Stimulated activated CD8-positive, alpha-beta memory T cell treated with anti-CD3 and anti-CD28 coated beads, Interleukin-2, amount 100 ng/mL, for 48 hours (primary cell): ENCODE measurements at places on chromosomes 6 and 20.

- DNase-seq: no peak
These were observed 64.6 kb upstream of the OGFRL1 start for GRCh38 chr6:71224011-71224410.

DNA sequence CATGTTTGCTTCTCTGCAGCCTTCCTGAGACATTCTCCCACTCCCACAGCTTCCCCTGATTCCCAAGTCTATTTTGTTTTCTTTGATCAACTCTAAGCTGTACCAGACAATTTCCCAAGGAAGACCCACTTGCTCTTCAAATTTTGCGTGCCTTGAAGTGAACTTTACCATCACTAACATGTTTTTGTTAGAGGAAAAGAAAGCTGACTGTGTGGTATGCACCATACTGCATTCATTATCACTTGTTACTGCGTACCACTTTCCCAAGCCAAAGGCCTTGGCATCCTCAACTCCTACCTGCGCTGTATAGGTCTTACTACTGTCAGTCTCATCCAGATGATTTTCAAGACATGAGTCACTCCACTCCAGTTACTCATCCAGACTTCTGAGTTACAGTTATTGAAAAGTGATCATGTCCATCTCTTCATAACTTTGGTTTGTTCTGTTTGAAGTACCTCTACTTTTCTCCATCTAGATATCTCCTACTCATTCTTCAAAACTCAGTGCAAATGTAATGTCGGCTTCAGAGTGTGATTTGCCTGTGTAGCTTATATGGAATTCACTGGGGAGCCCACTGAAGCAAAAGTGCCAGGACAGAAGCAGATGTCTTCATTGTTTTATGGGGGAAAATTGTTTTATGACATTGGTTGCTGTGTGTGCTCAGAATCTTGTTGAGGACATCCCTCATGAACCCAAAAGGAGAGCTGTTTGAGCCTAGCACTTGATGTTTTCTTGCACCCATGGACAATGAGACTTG, 5.2 kb downstream of the RPS12 start:
- DNase-seq: no peak

- no peak for DNase-seq
These were observed 20.8 kb downstream of the CYP24A1 start for GRCh38 chr20:54153041-54153327.

GRCh38 chr20:3595541-3595940, 67.7 kb downstream of the GFRA4 start:
- DNase-seq: no peak

DNA sequence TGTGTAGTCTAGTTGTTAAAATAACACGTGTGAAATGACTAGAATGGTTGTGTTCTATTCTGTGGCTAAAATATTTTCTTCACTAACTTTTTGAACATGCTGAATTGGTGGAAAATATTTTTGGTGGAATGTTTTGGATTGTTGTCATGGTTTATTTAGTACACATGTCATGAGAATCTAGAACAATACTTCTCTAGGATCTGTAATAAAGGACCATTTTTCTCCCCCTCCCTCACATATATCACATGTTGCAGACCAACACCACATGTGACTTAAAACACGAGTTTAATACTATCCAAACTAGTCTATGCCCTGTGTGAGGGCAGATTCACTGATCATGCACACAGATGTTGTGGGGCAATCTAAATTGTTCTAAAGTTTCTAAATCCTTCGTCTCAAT, 29.2 kb downstream of the FIG4 start:
- no peak for DNase-seq

- no peak for DNase-seq
These were observed 880 bp downstream of the TTLL2 start for GRCh38 chr6:167325766-167326165.

- no peak for DNase-seq
These were observed 125.4 kb downstream of the MAN1A1 start for GRCh38 chr6:119224095-119224701.

DNA sequence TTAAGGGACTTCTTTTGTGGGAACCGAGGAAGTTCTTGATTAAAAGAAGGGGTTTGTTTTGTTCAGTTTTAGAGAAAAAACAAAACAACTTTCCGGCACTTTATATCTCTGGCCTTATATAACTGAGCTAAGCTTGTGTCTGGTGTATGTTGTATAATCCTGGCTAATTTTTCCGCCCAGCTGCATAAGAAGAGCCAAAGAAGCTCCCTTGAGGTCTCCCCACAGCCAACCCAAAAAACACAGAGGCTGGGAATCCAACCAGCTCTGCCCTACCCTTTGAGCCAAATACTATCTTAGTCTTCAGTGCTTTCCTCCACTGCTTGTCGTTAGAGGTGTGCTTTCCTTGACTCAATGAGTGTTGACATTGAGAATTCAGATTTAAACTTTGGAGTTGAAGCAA, 45.5 kb upstream of the RNF146 start:
- DNase-seq: no peak

GRCh38 chr6:30263734-30264133, 50.5 kb upstream of the TRIM26 start:
- DNase-seq: no peak

- no peak for DNase-seq
These were observed 208.9 kb upstream of the SNX9 start for GRCh38 chr6:157614026-157614568.

DNA sequence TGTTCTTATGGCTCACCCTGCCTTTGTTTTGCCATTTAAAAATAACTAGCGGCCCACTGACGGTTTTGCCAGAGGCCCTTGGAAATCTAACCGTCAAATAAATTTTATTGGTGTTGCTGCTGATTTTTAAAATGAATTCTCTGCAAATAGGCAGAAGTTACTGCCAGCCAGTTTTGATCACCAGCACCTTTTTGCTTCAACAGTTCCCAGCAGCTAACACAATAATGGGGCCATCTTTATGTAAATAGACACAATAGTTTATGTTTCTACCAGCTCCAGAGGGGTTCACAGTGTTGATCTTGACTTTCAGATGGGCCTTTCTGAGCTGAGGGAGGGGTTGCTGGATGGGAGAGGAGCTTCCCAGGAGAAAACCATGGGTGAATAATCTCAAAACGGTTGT, 11.2 kb downstream of the CD83 start:
- DNase-seq: no peak

- no peak for DNase-seq
These were observed 28.5 kb upstream of the ERVFRD-1 start for GRCh38 chr6:11140056-11140455.

DNA sequence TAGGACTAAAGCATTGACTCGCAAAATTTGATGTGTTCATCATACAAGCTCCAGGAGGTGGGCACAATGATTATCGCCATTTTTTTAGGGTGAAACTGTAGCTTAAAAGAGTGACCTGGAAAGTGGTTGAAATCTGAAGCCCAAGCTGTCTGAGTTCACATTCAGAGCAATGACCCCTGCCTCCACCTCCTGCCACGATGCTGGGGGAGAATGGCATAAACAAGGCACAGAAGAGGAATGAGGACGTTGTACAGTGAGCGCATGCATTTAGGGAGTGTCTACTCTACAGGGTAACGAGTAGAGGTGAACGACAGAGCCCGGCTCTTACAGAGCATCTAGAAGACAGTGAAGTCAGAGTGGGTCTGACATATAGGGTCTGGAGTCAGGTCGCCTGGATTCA, 37.2 kb downstream of the CNKSR3 start:
- no peak for DNase-seq
